ENCODE measurements at places on chromosomes 16 and 17.

DNA sequence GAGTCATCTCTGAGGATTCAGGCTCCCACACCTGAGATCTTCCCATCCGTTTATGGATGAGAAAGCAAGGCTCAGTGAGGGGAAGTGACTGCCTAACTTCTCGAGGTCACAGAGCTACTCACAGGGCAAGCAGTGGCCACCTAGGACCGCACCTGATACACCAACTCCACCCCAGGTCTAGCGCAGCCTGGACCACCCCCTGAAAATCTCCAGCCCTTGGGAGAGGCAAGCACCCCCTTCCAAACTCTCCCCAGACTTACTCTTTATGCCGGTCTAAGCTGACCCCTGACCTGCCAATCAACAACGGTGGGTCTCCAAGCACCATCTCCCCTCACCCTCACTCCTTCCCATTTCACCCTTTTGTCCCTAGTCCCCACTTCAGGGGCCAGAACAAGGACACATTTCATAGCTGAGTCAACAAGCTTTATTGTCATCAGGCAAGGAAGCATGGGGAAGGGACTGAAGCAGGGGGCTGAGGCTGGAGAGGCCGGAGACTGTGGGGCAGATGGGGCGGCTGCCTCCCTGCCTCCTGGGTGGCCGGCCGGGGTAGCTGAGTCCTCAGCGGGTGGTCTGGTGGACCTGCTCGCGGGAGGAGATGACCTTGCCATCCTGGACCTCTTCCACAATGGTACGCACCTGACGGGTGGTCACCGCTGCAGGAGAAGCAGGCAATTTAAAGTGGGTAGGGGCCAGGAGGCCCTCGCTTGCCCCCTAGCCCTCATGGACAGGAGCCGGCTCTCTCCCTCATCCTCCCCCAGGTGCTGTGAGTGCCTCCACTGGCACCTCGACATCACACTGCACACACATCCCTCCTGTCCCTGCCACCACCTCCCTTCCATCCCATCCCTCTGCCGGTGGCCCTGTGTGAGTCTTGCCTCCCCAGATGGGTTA lies 5.1 kb downstream of the KRT17 start:
- DNase-seq: no peak

DNA sequence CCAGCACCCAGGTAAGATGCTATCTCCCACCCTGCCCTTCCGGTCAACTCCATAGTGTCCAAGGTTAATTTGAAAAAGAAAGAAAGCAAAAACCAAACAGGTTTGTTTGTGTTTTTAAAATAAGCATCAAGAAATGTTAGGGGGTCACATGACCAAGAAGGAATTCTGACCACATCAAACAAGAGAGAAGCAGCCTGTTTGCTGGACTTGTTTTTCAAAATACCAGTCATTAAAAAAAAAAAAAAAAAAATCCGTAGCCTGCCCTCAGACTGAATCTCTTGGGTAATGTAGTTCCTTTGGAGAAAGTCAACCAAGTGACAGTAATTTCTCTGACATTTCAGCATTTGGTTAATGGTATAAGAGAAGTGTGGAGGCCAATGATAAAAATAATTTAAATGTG lies 38.4 kb downstream of the HNF1B start:
- DNase-seq: no peak

GRCh38 chr16:17219991-17220390 lies 250.8 kb downstream of the XYLT1 start:
- DNase-seq: no peak

DNA sequence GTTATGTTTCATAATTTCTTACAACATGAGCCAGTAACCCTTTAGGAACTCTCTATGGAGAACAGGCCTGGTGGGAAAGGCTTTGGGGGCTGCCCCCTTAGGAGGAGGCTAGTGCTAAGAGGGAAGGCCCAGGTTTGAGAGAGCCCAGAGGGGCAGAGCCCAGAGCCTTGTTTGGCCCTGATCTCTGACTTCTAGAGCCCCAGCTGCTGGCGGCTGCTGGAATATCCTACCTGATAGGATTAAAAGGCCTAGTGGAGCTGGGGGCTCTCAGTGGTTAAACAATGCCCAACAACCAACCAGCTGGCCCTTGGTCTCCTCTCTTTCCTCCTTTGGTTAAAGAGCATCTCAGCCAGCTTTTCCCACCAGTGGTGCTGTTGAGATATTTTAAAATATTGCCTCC lies 54.1 kb downstream of the IGF2BP1 start:
- no peak for DNase-seq

GRCh38 chr17:60534010-60534555 lies 8.0 kb upstream of the APPBP2 start:
- no peak for DNase-seq

GRCh38 chr17:50594128-50594823 lies 33.8 kb downstream of the CACNA1G start:
- no peak for DNase-seq

GRCh38 chr17:18173740-18174139 lies 9.9 kb upstream of the ALKBH5 start:
- DNase-seq: no peak

DNA sequence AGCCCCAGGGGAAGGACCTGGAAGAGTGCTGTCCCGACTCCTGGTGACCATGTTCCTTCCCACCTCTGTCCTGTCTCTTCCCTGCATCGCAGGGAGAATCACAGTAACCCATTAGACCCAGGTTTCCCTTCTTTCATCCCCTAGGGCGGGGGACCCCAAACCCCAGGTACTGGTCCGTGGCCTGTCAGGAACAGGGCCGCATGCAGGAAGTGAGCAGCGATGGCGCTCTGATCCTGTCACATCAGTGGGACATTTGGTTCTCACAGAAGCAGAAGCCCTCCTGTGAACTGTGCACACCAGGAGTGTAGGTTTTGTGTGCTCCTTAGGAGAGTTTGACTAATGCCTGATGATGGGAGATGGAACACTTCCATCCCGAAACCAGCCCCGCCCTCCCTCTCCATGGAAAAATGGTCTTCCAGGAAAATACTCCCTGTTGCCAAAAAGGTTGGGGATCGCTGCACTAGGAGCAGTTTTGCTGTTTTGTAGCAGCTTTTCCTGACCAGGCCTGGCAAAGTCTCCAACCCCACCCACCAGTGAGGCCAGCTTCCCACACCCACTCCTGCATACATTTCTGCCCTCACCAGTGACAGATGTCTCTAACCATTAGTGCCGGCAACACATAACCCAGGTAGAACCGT lies 10.5 kb downstream of the MNT start:
- DNase-seq: no peak

- no peak for DNase-seq
These were observed 157.6 kb downstream of the CPPED1 start for GRCh38 chr16:12646098-12646489.

- no peak for DNase-seq
These were observed 690 bp downstream of the NDE1 start for GRCh38 chr16:15650698-15651171.

GRCh38 chr16:2532494-2533141 lies 1.4 kb upstream of the CEMP1 start:
- peak; percentile 49 for DNase-seq

GRCh38 chr17:5608399-5609112 lies 24.2 kb upstream of the NLRP1 start:
- no peak for DNase-seq

Data from GM12864 (cell line).